KG1 (cell line): ENCODE measurements at places on chromosomes 6 and 20.

DNA sequence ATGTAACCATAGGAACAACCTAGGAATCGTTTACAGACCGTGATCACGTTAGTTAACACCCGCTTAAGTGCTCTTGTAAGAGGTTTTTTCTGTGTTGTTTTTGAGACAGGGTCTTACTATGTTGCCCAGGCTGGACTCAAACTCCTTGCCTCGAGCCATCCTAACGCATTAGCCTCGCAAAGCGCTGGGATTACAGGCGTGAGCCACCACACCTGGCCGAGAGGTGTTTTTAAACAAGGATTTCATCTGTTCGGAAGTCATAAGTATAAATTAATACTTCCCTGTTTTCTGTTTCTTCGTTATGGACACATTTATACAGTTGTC lies 727 bp downstream of the MRS2 start:
- no peak for DNase-seq

GRCh38 chr6:4665489-4666417 lies 110.5 kb upstream of the CDYL start:
- DNase-seq, result no peak

DNA sequence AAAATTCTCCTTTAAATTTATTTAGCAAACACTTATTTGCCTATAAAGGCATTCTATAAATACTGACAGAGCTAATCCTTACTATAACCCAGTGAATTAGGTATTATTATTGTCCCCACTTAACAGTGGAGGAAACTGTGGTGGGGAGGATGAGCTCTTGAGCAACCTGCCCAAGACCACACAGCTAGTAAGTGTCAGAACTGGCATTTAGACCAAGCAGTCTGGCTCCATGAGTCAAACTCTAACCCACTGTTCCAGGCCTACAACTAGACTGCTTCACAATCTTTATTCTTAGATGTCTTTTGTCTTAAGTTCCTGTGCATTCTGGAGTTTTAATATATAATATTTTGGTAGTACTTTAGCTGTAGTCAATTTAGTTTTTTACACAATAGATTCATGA lies 530.8 kb downstream of the BCKDHB start:
- DNase-seq, result no peak

DNA sequence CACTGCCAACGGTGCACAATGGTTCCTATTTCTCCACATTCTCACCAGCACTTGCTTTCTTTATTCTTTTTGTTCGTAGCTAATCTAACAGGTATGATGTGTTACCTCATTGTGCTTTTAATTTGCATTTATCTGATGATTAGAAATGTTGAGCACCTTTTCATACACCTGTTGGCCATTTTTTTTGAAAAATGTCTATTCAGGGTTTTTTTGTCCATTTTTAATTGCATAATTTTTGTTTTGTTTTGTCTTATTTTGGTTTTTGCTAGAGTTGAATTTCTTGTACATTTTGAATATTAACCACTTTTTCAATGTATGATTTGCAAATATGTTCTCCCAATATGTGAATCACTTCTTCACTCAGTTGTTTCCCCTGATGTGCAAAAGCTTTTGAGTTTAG lies 150.6 kb downstream of the TENT5A start:
- no peak for DNase-seq

- DNase-seq, result peak; percentile 69
Observed at GRCh38 chr6:144064402-144065212, 30.8 kb downstream of the SF3B5 start.
